ENCODE measurements at places on chromosomes 1 and 21.

DNA sequence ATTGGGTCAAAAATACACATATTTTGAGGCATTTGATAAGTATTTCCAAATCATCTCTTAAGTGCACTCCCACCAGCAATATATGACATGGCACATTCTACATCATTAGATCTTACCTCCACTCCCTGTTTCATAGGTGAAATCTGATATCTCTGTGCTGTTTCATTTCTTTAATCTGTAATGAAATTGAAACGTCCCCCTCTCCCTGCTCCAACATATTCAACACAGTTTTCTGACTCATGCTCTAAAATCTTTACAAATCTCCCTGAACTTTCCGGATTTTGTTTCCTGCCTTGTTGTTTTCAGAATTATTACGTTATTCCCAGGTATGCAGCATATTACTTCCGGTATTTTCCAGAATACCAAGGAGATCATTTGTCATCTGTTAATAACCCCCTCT is 66.1 kb upstream of the AKT3 start:
- no peak for DNase-seq

DNA sequence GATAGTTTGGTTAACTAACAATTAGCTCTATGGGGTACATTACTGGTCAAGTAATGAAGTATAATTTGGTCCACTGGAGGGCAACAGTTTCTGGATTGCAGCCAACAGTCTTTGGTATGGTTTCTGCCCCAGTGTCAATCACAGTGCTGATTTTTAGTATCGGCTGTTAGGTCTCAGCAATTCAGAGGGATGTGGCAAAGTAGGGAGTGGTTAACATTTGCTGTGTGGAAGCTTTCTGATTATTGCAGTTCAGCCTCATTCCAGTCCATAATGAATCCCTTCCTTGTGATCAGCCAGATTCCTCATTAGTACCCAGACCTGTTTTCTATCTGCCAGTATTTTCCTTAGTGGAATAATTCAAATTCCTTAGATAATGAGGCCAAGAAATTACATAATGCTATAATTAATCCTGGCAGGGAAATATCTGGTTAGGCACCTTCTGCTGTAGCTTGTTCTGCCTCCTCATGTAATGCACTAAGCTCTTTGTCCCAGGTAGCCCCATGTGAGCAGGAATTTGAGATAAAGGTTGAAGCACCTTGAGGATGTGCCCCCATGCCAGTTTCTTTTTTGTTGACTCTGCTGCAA is 14.0 kb downstream of the F3 start:
- no peak for DNase-seq

- no peak for DNase-seq
Observed at GRCh38 chr1:228321895-228322294, 84.7 kb downstream of the TRIM11 start.

GRCh38 chr1:155968670-155969069 is 9.7 kb downstream of the ARHGEF2 start:
- peak; percentile 81 for DNase-seq

DNA sequence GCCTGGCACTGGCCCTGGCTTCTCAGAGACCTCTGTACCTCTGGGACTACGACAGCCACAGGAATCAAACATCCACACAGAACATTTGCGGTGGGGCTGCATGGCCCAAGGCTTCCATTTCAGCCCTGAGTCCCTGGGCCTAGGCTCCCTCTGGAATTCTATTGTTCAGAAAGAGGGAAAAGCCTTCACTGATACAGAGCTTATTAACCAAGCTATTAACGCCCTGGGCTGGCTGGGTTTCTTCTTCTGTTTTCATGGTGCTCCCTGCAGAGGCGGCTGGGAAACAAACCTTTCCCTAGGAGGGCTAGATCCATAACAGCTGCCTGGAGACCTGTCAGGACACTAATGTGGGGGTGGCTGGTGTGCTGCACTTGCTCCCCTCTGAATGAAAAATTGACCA is 88.2 kb downstream of the KAZN start:
- no peak for DNase-seq

GRCh38 chr1:223355699-223356098 is 8.3 kb downstream of the SUSD4 start:
- DNase-seq, result no peak

DNA sequence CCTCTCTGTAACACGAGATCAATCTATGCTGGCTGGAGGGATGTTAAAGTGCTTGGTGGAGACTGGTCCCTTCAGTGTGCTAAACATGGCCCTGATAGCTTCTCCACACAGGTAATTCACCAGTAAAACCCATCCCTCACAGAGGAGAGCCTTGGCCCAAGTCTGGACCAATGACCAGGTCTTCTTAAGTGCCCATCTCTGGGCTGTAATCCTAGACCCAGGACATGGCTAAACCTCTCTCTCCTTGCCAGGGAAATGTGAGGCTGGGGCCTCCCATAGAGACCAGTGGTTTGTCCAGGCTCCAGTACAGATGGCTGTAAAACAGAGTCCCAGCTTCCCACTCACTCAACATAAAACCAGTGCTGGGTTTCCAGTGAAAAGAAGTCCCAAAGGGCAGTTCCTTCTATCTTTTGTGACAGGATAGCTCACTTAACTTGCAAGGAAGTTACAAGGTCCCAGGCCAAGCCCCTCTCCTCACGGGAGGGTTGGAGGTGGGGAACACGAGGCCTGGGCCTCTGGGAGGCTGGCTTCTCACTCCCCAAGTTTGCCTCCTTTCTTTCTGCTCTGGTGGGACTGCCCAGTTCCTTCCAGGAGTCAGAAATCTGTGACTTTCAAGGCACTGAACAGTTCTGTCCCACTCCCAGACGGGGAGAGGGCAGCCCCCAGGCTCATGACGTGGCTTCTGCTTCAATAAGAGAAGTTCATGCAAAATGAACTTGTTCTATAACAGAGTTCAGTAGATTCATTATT is 2.2 kb upstream of the KIF17 start:
- DNase-seq, result no peak

DNA sequence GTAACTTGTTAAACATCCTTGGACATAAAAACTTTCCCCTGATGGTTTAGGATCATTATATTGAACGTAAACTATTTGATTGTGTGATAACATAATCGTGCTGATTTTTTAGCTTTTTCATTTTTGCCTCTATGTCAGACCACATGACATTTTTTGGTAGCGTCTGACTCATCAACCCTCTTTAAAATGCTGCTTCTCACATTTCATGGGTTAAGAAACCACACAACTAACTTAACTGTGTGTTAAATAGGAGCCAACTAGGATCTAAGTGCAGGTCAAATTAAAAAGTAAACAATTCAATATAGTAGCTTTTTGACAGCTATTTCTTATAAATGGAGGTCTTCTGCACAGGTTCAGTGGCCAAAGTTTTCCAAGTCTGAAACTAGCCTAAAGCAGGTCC is 9.8 kb downstream of the BTG3 start:
- no peak for DNase-seq

- DNase-seq, result no peak
Observed at GRCh38 chr1:147627435-147628110, 42.8 kb downstream of the ACP6 start.

DNA sequence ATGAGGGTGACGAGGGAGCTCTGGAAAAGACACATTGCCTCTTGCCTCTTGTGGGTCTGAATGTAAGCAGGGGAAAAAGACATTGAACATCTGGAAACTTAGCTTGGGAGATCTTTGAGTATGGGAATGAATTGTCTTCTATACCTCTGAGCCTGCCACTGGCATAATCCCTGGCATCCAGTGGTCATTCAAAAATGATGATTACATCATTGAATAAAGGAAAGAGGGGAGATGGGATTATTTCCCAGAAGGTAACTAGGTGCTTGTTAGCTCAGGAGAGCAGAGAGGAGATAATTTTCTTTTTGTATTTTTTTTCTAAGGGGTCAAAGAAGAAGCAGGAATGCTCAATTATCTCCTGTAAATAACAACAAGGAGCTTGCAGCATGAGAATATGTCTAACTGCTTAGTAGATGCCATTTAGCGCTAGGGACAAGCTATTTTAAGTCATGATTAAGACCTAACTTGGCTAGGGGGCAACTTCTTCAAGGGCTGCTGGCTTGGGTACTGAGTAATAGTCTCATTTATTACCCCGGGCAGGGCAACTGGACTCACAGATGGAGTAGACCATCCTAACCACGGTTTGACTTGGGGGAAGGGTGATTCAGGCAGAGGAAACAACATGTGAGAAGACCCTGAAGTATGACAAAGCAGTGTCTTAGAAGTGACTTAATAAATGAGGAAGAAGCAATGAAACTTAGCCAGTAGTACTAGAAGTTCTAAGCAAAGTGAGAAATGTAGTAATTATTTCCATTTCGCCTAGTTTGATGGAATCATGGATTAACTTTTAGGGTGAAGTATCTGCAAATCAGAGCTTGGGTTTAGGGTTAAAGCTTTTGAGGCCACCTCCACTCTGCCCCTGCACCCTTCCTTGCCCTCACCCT is 11.0 kb upstream of the XCL2 start:
- no peak for DNase-seq

GRCh38 chr1:27130798-27131197 is 24.1 kb downstream of the SLC9A1 start:
- no peak for DNase-seq

- DNase-seq, result no peak
Observed at GRCh38 chr21:45536301-45537081, 5.7 kb downstream of the SLC19A1 start.

GRCh38 chr21:31386006-31386405 is 41.9 kb upstream of the TIAM1 start:
- DNase-seq, result no peak

DNA sequence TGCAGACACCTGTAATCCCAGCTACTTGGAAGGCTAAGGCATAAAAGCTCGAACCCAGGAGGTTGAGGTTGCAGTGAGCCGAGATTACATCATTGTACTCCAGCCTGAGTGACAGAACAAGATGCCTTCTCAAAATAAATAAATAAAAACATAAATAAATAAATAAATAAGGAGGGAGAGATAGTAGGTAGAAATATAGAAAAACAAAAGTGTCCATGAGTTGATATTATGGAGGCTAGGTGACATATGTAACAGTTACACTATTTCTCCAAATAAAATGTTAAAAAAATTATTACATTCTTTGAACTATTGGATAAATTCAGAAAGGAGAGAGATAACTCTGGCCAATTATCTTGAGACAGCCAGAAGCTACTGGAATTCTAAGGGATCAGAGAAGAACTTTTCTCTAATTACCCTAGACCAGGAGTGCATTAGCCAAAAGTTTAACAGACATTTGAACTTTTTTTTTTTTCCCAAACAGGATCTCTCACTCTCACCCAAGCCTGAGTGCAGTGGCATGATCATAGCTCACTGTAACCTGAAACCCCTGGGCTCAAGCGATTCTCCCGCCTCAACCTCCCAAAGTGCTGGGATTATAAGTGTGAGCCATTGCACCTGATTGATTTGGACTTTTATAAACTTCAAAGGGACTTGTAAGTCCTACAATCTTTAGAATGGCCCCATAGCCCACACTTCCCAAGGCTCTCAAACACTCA is 17.6 kb downstream of the SYNJ1 start:
- DNase-seq, result no peak

- no peak for DNase-seq
Observed at GRCh38 chr21:40736145-40736544, 110.8 kb downstream of the DSCAM start.

DNA sequence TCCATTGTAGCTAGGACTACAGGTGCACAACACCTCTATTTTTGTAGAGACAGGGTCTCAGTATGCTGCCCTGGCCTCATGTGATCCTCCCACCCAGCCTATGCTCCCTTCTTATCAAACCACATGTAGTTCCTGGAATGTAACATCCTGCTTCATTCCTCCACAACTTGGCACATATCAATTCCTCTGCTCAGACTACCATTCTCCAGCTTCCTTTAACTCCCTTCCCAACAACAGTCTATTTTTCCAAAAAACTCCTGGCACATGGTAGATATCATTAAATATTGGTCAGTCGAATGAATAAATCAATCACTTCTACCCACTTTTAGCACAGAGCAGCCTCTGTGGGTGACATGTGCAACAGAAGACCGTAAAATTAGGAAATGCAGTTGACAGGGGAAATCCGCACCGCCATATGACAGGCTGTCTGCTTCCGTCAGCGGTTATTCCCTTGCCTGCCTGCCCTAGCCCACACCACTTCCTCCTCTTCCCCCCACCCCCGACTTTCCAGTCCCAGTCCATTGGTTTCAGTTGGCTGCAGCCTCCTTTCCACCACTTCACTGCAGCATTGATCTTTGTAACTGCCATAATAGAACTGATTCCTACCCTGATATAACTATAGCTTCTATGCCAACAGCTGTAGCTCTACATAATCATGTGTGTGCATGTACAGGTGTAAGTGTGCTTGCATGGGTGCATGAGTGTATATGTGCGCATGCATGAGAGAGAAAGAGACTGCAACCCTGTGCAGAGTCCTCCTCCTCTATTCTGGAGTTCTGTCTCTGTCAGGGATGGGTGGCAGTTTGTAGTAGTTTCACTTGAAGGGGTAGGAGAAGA is 6.8 kb upstream of the AKR1A1 start:
- peak; percentile 13 for DNase-seq

DNA sequence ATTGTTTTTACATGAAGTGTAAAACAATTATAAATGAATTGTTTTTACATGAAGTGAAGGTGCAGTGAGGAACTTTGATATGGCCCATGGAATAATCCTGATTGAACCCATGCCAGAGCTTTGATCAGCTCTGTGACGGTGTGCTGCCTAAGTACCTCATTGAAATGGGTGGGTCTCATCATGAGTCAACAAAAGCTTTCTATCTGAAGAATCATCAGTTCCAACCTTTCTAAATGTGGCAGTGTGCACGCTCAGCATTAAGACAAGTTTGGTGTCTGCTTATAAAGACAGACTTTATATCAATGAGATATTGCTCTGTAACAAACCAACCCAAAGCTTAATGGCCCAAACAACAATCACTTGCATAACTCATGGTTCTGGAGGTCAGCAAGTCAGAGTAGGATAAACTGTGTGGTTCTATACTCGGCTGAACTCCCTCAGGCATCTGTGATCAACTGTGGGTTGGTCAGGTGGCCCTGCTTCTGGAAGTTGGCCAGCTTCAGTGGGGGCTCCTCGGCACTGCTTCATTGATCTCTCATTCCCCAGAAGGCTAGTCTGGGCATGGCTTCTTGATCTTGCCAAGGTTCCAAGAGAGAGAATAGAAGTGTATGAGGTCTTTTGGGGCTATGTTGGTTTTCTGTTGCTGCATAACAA is 258.0 kb downstream of the LTN1 start:
- DNase-seq, result no peak

GRCh38 chr1:4462831-4463484 is 191.5 kb upstream of the AJAP1 start:
- no peak for DNase-seq

- DNase-seq, result no peak
Observed at GRCh38 chr21:45870421-45870820, 111.1 kb upstream of the COL6A1 start.

- no peak for DNase-seq
Observed at GRCh38 chr1:234114648-234115307, 210.3 kb downstream of the SLC35F3 start.

GRCh38 chr1:231241750-231242149 is 738 bp downstream of the GNPAT start:
- no peak for DNase-seq

DNA sequence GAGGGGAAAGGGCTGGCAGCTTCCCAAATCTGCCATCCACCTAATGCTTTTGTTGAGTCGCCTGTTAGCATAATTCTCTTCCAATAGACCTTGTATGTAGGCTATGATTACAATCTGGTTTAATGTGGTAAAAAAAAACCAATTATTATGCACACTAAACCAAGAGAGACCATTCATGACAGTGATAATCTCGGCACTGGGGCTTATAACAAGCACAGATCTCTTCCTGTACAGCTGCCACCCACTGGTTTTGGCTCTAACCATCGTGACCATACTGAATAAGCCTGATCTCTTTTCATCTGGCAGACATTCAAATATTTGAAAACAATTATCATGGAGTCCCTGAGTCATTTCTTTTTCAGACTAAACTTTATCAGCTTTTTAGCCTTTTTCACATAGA is 12.0 kb upstream of the SYT14 start:
- DNase-seq, result no peak

- DNase-seq, result no peak
Observed at GRCh38 chr1:221855156-221855555, 113.3 kb upstream of the DUSP10 start.

All from hypothalamus (tissue), 51 donors.